ENCODE measurements at places on chromosomes 6 and 20.

- no peak for DNase-seq
These were observed 321.6 kb downstream of the ZFAND3 start for GRCh38 chr6:38141085-38141484.

DNA sequence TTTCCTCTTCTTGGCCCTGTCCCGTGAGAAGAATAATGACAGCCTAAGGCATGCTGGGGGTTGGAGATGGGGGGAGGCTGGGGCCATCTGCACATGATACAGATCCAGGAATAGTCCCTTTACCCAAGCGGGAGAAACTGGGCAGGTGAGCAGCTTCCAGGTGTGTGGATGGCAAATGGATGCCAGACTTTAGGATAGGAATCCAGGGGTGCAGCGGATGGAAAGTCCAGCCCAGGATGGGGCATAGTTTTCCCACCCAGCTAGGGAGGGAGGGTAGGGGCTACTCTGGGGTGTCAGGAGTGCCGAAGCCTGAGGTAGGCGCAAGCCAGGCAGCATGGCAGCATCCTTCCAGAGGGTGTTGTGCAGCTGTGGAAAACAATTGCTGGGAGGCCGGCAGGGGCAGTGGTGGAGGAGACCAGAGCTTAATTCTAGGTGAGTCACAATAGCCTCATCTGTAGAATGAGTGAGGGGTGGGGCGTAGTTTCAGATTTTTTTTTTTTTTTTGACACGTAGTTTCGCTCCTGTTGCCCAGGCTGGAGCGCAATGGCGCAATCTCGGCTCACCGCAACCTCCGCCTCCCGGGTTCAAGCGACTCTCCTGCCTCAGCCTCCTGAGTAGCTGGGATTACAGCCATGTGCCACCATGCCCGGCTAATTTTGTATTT lies 15.4 kb upstream of the FAM110A start:
- DNase-seq: no peak

DNA sequence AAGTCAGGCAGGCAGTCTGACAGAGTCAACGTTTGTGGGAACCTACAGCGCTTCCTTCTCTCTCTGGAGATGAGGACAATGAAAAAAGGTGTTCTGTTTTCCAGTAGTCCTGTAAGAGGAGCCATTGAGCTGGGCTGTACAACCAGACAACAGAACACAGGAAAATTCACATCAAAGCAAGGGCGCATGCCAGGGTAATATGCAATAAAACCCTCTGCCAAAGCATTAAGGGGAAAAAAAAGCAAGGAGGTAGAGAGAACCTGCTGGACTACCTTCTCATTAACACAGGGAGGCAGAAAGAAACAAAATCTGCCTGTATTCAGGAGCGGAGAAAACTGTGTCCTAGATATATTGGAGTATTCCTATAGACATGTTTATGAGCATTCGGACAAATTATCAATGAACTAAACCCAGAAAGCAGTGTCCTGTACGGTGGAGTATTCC lies 1.3 kb downstream of the RNF24 start:
- DNase-seq: peak; percentile 84

- no peak for DNase-seq
These were observed 63.8 kb upstream of the LYRM2 start for GRCh38 chr6:89702349-89702748.

GRCh38 chr6:12047792-12048432 lies 35.8 kb downstream of the HIVEP1 start:
- no peak for DNase-seq

Data from umbilical cord (tissue), 2 donors.